ENCODE measurements at places on chromosomes 6 and 20.

DNA sequence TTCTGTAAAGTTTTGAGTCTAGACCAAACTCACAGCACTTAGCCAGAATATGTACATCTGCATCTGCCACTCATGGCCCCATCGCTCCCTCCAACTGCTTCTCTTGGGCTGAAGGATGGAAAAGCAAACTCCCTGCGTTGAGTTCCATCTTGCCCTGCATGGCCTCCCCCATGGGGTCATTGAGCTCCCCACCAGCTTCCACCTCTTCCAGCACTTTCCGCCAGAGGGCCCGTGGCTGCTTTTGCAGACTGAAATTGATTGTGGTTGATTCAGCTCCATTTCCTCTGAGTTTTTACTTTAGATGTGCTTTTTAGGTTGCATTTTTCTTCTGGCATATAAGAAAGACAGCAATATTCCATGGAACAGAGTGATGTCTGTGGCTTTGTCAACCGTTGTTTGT is 263.1 kb downstream of the ESR1 start:
- DNase-seq = no peak

DNA sequence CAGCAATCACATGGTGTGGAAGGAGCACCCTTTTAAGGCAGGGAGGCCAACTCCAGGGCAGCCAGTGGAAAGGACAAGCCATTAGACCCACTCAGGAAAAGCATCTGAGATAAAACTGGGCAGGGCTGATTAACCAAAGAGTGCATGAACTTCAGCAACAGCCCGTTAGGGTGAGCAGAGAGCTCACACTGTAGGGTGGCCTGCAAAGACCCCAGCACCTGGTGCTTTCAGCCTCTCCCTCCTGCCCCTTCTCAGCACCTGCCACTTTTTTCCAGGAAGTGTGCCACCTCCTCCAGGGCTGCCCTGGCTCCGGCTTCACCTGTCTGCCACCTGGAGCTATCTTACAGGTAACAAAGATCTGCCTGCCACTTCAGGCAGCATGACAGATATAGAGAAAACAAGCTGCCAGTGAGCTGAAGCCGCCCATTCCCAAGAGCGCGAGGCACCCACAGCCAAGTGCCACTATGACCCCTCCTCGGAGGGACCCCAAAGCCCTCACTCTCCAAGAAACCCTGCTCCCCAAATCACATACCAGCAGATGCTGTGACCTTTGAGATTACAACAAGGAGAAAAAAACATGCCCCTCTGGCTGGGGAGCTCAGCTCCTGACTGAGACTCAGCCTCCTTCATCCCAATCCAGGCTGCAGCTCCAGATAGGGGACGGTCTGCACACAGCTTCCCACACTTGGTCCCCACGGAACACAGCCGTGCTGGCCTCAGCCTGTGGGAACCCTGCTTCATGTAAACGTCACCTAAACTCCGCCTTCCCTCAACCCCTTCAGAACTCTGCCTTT is 71.2 kb downstream of the ABHD12 start:
- DNase-seq = no peak

DNA sequence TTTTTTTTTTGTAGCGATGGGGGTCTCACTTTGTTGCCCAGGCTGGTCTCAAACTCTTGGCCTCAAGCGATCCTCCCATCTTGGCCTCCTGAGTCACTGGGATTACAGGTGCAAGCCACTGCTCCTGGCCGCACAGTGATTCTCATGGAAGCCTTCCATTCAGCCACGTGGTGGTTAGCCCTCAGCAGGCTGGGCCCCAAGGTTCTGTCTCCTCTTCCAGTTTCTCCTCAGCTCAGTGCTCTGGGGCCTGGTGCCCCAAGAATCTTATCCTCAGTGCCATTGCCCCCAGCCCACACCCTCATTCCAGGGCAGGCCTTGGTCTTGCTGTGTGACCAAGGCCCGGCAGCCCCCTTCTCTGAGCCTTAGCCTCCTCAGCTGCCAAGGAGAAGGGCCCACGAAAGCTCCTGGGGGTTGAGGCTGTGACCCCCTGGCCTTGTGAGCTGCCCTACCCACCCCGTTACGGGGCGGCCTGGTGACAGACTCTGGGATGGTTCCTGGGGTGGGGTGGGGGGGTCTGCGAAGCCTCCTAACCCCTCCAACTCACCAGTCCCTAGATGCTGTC is 16.4 kb downstream of the SRC start:
- DNase-seq = no peak

DNA sequence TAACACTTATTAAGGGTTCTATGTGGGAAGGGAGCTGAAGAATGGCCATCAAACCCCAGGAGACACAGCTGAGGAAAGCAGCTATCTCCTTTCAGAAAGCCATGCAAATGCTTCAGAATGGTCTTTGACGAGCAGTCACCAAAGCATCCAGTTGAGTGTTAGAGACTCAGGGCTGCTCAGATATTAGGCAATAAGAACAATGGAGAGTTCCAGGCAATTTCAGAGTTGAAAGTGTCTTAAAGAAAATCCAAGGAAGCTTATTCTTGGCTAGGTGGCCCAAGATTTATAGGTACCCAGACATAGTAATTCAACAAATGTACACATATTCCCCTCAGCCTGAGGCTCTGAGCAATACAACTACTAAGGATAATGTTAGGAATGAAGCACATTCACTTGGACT is 180.1 kb upstream of the SOX4 start:
- no peak for DNase-seq

DNA sequence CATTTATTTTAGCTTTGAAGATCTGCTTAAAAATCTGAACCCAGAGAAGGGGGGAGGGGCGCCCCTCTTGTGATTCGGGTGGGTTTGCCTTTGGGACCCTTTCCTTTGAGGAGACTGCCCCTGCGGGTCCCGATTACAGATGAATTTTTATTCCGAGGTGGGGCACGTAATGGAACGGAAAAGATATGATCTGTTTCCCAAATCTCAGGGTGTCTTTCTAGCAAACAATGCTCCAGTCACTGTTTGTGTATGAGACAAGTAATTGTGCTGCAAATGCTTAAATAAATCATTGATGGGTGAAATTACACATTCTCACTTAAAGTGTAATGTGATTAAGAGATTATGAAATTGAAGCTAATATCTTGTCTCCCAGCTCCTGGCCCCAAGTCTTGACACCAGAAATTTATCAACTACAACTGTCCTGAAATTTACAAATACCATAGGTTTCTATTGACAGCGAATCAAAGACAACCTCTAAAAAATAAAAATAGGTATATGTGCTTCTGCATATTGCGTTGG is 30.7 kb downstream of the TFAP2A start:
- no peak for DNase-seq

- DNase-seq = no peak
Measured at GRCh38 chr20:40861427-40862008, 167.1 kb upstream of the TOP1 start.

GRCh38 chr6:103167345-103168071 is 1692.2 kb downstream of the HACE1 start:
- DNase-seq = no peak

DNA sequence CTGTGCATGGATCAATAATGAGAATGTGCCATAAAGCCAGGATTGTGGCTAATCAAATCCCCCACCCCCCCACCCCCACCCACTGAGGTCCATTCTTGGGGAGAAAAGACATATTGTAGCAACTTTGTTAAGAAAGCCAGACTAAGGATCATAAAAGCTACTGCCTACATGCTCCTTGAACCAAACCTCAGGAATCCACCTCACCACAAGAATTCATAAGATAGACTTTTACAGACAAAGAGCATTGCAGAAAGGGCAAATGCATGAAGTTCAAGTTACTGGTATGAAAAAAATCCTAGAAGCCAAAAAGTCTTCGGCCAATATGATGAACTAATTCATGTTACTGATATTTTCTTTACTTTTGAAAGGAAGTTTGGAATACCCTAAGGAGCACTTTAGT is 187.9 kb upstream of the ARID1B start:
- no peak for DNase-seq
